ENCODE measurements at places on chromosomes 12 and 14. TPM values are rescaled to one million over a fixed set of nuclear protein-coding genes. Genes with fewer than 3 reads are reported as not detected.

The KDM2B gene
- total RNA-seq: 88.0 TPM

The LMNTD1 gene
- not detected for total RNA-seq

The MYH6 gene
- total RNA-seq: not detected

The DYNLL1 gene
- 321 TPM for total RNA-seq

The SMCO2 gene
- total RNA-seq: not detected

The GLI1 gene
- 6.0 TPM for total RNA-seq

The CACNA1C gene
- total RNA-seq: 1.4 TPM

Data from OCI-LY7 (cell line).